Sigmoid colon (tissue), 7 donors: ENCODE measurements at places on chromosomes 2 and 18. TPM values are rescaled to one million over a fixed set of nuclear protein-coding genes. Genes with fewer than 3 reads are reported as not detected.

- DNase-seq: no peak
These were observed 64.0 kb downstream of the BOD1L2 start for GRCh38 chr18:57210716-57211411.

Gene TGFA
- total RNA-seq: not detected

Gene ALKAL2
- 7.2 TPM for total RNA-seq

GRCh38 chr18:52341608-52342381 is 1.8 kb downstream of the DCC start:
- no peak for DNase-seq
